Activated naive CD4-positive, alpha-beta T cell (primary cell): ENCODE measurements at places on chromosomes 7 and 10.

GRCh38 chr7:15158141-15158810 lies 255.7 kb upstream of the DGKB start:
- DNase-seq = no peak

GRCh38 chr10:86678999-86679792 lies 10.9 kb downstream of the LDB3 start:
- no peak for DNase-seq

DNA sequence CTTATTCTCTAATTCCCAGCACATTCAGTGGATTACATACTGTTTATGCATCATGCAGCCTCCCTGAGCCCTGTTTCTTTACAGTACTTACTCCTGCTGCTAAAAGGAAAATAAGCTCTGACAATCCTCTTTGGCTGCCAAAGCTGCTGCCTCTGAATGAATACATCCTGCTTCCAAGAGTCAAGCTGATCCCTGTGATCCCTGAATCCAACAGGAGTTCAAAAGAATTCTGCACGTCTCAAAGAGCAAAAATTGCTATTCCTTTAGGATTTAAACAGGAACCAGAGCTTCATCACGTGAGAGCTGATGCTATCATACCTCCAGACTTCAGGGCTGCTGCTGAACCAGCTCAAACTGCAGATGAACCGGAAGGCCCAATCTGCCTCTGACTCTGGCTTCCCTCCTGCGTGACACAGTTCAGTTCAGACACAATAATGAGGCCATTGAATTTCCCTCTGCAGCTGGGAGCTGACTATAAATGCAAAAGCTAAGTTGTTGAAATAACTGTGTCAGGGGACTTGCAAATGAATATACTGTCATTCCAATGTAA lies 851.0 kb upstream of the PHF14 start:
- DNase-seq = no peak

DNA sequence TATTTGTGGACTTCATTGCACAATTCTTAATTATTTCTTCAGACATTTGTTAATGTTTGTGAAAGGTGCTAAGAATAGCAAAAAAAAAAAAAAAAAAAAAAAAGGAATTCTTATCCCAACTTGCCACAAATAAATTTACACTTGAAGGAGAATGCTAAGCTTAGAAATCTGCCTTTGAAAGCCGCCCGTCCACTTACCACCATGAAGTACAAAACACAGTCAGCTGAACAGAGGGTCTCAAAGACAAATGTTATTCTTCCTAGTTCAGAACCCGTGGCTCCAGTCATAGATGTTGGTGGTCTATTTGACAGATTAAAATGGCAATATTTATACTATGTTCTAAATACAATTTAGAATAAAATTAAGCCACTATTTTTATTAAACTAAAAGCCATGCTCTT lies 141.2 kb downstream of the ELAPOR2 start:
- DNase-seq = no peak

DNA sequence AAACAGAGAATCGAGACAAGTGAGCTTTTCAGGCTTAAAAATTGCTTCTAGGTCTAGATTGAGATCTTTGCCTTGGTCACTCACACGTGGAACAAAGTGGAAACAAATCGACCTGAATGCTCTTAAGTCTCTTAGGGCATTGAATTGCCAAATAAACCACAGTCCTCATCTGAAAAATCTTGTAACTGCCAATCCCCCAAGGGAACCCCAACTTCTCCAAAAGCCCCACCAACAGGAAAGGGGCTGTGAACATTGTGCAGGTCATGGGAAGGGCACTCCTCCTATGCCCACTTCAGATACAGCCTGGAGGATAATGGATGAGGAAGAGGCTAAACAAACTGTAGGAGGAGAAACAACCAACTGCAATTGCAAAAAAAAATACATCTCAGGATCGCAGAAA lies 91.3 kb downstream of the DGKI start:
- no peak for DNase-seq
